Activated CD4-positive, CD25-positive, alpha-beta regulatory T cell treated with anti-CD3 and anti-CD28 coated beads, Interleukin-2, amount 50 U/mL, for 16 hours (primary cell): ENCODE measurements at places on chromosomes 1 and 21.

GRCh38 chr1:44594871-44595735 lies 79.2 kb downstream of the TMEM53 start:
- peak; percentile 61 for DNase-seq

- no peak for DNase-seq
Observed at GRCh38 chr1:181984006-181984405, 77.5 kb downstream of the ZNF648 start.

- DNase-seq: no peak
Observed at GRCh38 chr1:64318428-64318827, 115.0 kb downstream of the UBE2U start.

- no peak for DNase-seq
Observed at GRCh38 chr21:38165466-38166172, 91.2 kb upstream of the KCNJ15 start.

- no peak for DNase-seq
Observed at GRCh38 chr1:53277326-53277725, 39.0 kb upstream of the MAGOH start.
